NAMALWA (cell line): ENCODE measurements at places on chromosomes 12 and 14.

DNA sequence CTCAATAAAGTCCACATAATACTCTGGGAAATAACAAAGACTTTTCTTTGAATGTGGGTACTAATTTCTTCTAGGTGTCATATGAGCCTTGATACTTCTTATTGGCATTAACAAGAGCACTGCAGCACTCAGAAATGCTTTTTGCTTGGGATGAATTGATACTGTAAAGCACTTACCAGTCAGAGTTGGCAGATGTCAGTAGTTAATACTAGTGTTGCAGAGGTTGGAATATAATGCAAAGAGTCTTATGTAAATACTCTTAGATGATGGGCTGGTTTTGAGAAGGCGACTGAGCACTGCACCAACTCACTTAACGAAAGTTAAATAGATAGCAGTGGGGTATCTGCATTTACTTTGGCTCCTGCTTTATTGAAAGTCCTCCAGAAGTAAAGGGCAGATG is 25.6 kb upstream of the MBIP start:
- no peak for DNase-seq

- no peak for DNase-seq
Measured at GRCh38 chr12:14769466-14769968, 33.8 kb downstream of the WBP11 start.

GRCh38 chr12:27896419-27896990 is 76.0 kb downstream of the PTHLH start:
- DNase-seq = no peak

GRCh38 chr14:76431538-76431937 is 55.6 kb downstream of the ESRRB start:
- no peak for DNase-seq

DNA sequence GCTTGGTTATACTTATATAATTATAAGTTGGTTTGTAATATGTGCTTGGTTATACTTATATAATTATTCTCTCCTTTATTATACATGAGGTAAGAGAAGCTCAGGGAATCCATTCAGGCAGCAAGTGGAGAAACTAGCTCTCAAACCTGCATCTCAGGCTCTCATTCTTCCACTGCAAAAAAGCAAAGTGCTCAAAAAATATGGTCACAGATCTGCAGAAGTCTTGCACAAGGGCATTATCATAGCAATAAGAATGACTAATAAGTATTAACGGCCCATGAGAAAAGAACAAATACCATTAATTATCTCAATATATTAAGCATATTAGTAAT is 476 bp upstream of the TRAFD1 start:
- DNase-seq = no peak

DNA sequence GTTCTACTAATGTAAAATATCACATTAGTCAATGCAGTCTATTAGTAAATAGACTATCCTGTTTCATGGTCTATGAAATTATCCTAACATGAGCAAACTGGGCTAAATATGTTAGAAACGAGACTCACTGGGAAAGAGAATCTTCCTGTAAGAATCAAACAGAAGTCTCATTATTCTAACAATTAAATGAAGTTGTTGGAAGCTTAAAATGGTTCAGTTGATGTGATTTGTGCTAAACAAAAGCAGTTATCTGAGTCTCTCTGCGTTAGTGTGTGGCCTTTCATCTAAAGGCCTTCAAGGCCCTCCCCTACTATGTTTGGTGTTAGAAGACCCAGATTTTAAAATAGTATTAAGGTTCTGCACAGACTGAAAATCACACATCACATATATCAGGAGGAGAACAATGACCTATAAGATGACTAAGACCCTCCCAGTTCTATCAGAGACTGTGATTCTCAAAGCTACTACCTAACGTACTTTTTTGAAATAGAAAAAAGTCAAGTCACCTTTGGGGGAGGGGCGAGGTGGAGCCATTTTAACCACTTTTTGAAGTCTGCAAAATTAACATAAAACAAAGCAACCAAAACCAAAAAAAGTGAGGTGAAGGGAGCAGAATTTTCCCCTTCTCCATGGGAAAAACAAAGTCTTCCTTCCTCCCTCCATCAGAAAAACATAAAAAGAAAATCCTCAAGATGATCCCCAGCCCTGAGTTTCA is 82.3 kb downstream of the DENND5B start:
- DNase-seq = no peak

GRCh38 chr14:61566537-61567225 is 128.6 kb upstream of the HIF1A start:
- DNase-seq = no peak
